ENCODE measurements at places on chromosomes 4 and X.

GRCh38 chrX:136789856-136790255 is 9.1 kb upstream of the ARHGEF6 start:
- no peak for DNase-seq

GRCh38 chr4:56973336-56973735 is 4.1 kb downstream of the NOA1 start:
- DNase-seq = no peak

GRCh38 chr4:125334926-125335325 is 20.2 kb downstream of the FAT4 start:
- DNase-seq = no peak

DNA sequence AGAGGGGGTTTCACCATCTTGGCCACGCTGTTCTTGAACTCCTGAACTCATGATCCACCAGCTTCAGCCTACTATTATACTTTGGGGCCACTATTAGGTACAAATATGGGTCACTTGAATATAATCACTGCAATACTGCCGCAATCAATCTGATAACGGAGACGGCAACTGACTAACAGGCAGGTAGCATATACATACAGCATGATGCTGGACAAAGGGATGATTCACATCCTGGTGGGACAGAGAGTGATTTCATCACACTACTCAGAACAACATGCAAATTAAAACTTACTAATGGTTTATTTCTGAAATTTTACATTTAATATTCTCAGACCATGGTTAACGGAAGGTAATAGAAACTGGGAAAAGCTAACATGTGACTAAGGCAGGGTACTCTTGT is 10.9 kb downstream of the LRBA start:
- no peak for DNase-seq

Measured in amniotic stem cell (primary cell).